D721Med (cell line): ENCODE measurements at places on chromosomes 4 and X.

DNA sequence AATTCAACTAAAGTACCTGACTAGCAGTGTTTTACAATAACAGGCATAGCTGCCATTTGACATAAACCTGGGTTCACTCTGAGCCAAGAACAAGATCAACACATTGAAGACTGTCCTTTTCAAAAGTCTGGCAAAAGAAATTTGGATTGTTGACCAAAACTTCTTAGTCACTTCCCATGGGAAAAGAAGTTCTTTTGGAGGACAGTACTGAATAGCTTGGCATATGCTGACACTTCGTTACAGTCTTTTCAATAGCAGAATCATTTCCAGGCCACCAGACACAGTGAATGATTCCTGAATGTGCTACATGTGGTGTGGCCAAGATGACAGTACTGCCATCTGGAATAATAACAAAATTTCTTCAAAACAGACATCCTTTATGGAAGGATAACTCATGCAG lies 560.3 kb downstream of the GRID2 start:
- DNase-seq: no peak

- no peak for DNase-seq
Observed at GRCh38 chr4:21512353-21512752, 436.2 kb downstream of the KCNIP4 start.

GRCh38 chrX:130264573-130264972 lies 4.1 kb downstream of the ZNF280C start:
- DNase-seq: no peak

DNA sequence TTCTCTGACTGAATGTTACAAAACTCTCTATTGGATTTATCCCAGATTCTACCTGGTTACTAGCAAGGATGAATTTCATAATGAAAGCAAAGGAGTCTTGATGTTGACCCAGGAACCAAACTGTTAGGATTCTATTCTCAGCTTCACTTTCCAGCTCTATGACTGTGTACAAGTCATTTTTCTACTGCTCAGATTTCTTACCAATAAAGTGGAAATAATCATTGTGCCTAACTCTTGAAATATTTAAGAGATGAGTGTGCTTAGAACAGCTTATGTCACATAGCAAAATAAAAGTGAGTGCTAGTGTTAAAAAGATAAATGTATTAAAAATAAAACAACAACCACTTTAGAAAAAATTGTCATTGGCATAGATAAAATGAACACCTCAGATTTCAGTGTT lies 45.6 kb downstream of the EPHA5 start:
- no peak for DNase-seq

GRCh38 chr4:6687947-6688878 lies 5.5 kb upstream of the S100P start:
- no peak for DNase-seq

DNA sequence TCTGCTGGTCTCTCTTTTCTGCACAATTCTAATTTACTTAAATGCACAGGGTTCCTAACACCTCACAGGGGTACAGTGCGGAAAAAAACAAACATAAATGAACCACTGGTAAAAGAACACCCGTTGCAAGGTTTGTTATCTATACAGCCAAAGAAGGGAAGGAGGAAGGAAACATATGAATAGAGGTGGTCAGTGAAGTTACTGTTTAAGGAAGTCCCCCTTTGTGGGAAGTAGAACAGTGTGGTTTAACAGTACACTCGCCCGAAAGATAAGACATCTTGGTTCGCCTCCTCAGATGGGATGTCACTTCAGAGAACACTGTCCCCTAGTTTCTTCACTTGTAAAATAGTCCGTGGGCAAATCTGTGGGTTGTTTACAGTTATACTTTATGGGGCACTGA lies 57.5 kb downstream of the TEC start:
- no peak for DNase-seq

DNA sequence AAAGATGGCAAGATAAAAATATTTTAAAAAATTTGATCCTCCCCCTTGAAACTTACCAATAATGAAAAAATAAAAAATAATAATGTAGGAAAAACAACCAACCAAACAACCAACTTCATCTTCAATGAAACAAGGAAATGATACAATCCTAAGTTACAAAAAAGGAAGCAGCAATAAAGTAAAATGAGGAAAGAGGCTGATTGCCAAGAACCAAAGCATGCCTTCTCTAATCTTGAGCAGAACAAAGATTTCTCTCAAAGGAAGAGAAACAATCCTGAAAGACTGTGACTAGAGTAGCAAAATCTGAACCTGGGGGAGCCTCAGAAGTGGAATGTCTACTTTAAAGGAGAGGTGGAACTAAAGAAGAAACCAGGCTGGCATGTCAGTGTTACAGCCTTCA lies 10.9 kb upstream of the WDFY3 start:
- no peak for DNase-seq

DNA sequence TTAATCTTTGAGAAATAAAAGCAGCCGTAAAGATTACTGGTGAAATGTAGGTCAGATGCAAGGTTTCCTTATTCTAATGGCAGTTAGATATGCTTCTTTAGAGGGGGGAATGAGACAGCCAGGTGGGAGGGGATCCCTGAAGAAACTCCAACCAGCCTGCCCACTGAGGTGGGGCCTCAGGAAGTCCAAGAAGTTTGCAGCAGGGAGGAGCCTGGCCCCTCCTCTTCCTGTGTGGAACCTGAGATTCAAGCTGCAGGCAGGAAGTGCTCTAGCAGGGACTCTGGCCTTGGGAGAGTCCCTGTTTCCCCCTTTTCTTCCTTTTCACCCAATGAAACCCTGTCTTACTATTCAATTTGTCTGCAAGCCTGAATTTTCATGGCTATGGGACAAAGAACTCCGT lies 101.4 kb upstream of the SLITRK2 start:
- DNase-seq: no peak

GRCh38 chr4:6471307-6472007 lies 957 bp downstream of the PPP2R2C start:
- DNase-seq: no peak
